Omental fat pad (tissue), 4 donors: ENCODE measurements at places on chromosomes 2 and 18.

DNA sequence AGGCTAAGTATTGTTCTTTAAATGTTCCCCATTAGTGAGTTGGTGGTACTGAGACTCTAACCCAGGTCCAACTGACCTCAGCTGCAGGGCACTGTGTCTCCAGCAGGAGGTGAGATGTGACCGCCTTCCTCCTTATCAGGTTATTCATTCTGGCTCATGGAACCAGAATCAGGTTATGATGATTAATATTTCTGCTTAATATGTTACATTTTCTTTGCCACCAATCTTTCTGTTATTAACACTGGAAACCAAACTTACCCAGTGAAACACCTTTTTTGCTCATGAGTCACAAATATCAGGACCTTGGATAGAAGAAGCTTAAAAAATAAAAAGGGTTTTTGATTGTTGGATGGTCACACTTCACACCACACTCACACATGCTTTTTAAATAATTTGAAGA, 85.4 kb downstream of the DPP4 start:
- DNase-seq = no peak

DNA sequence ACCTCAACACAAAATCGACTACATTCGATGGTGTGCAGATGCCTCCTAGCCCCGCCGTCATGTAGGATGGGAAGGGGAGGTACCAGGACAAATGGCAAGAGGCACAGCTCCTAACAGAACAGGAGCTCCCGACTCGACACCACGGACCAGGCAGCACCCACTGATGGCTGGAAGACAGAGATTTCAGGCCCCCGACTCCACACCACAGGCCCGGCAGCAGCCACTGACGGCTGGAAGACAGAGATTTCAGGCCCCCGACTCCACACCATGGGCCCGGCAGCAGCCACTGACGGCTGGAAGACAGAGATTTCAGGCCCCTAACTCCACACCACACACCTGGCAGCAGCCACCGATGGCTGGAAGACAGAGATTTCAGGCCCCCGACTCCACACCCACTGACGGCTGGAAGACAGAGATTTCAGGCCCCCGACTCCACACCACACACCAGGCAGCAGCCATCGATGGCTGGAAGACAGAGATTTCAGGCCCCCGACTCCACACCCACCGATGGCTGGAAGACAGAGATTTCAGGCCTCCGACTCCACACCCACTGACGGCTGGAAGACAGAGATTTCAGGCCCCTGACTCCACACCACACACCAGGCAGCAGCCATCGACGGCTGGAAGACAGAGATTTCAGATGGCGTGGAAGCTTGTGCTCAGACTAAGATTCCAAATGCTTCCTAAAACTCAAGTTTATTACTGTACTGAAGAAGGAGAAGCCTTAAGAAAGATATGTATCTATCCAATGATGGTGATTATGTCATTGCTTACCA, 135.5 kb downstream of the EIPR1 start:
- no peak for DNase-seq

DNA sequence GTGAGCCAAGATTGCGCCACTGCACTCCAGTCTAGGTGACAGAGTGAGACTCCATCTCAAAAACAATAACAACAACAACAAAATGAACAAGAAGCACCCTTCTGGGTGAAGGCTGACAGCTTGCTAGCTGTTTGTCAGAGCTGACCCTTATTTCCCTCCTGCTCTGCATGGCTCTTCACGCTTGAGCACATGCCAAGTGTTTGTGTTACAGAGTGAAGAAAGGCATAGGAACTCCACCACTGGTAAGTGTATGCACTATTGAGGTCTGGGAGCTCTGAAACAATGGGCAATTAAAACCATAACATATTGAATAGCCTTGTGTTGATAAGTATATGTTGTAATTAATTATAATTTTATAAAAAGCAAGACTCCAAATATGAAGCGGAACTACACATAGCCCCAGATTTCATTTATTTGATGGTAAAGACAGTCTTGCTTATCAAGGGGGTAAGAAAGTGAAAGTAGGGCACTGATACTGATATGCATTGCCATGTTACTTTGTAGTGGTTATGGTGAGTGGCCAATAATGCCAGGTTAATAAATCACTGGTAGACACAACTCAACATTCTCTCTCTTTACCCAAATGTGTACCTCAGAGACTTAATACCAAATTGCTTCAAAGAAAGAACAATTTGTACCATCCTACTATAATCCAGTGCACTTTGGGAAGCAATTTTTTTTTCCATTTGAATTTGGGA, 163.4 kb downstream of the VWC2L start:
- no peak for DNase-seq

GRCh38 chr2:213162516-213163118, 11.2 kb upstream of the IKZF2 start:
- DNase-seq = no peak
